ENCODE measurements at places on chromosomes 7 and 10. TPM values are rescaled to one million over a fixed set of nuclear protein-coding genes. Genes with fewer than 3 reads are reported as not detected.

PANK1 gene
- 2.0 TPM for total RNA-seq

HOXA4 gene
- 1.6 TPM for total RNA-seq

ACTL6B gene
- total RNA-seq = not detected

MGMT gene
- total RNA-seq = 13.1 TPM
